ENCODE measurements at places on chromosomes 4 and X.

GRCh38 chr4:128698386-128698785 is 111.1 kb upstream of the JADE1 start:
- no peak for DNase-seq

DNA sequence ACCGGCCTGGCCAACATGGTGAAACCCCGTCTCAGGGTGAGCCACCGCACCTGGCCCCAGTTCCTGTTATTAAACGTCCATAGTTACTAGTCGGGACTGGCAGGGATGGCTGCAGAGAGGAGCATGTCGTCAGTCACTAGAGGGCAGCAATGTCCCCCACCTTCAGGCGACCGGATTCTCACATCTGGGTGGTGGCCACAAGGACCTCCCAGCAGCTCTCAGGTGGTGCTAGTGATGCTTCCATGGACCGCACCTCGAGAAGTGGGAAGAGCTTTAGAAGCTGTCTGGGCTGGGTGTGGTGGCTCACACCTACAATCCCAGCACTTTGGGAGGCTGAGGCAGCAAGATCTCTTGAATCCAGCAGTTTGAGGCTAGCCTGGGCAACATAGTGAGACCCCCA is 13.3 kb upstream of the IL3RA start:
- peak; percentile 74 for DNase-seq

DNA sequence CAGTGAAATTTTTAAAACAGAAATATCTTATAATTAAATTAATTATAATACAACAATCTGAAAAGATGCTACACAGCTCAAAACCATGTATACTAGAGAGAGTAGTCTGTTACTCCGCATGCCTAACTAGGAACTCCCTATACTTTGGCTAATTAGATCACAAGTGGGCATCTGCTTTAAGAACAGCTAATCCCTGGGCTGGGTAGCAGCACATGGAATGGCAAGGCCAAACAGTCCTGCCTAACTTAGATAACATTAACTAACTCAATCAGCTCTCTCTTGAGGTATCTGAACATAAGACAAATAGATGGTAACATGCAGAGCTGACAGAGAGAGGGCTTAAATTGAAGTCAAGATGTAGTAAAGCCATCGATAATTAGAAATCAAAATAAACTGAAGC is 9.9 kb downstream of the CHIC2 start:
- no peak for DNase-seq

DNA sequence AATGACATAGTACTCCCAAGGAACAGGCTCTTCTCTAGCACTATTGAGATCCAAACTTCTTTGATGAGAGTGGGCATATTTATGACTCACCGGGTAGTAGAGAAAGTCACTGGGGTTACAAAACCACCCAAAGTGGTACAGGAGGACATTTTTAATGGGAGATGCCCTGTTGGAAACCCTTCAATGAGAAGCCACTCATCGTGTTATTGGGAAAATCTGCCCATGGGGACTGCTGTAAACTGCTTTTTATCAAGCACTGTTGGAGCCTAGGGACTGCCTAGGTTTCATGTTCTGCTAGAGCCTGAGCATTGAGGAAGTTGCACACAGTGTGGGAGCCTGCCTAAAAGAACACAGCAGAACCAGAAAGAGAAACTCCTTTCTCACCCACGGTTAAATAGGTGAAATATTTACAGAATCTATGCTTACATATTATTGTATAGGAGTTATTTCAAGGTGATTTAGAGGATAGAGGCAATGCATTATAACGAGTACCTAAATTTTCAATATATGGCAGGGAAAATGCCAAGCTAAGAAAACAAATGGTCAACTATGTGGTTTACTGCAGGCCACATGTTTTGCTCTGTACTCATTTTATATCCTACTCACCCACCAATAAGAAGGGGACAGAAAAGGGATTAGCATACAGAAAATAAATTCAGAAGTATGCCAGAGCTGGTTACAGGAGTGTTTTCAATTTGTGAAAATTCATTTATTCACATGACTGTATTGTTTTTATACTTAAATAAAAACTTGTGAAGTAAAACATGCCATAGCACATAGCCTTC is 559.1 kb downstream of the FSTL5 start:
- no peak for DNase-seq

- DNase-seq: no peak
Measured at GRCh38 chr4:20532871-20533870, 167.1 kb upstream of the PACRGL start.

- DNase-seq: no peak
Measured at GRCh38 chrX:15269618-15270521, at the start of gene ASB9. ASB9 (minus strand) TSS chrX:15270083; CDS start chrX:15269874, 209 bp downstream.

GRCh38 chr4:125049711-125050110 is 265.0 kb upstream of the FAT4 start:
- DNase-seq: no peak

GRCh38 chrX:137479386-137479785 is 86.5 kb upstream of the ZIC3 start:
- no peak for DNase-seq

GRCh38 chrX:16970977-16971376 is 24.5 kb downstream of the REPS2 start:
- no peak for DNase-seq

GRCh38 chr4:26220696-26221095 is 100.1 kb upstream of the RBPJ start:
- DNase-seq: no peak
